CD4-positive, alpha-beta T cell treated with Interleukin-15 for 1 hour (primary cell): ENCODE measurements at places on chromosomes 5 and 9.
A peak's percentile ranks its signal among the peaks of the same experiment; 100 is the strongest.

DNA sequence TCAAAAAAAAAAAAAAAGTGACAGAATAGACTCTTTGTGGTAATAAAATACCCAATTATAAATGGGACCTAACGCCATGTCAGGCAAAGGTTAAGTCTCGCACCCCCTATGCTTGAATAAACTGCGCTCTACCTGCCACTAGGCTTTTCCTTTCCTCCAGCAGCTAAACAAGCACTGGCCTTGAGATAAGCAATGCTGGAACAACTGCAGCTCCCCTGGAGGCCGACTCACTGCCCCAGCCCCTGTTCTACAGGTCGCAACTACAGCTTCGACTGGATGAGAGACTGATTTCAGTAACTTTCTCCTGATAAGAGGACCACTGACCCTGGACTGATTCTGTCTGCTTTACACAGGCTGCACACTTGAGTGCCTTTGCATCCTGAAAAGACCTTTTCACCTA lies 210.2 kb downstream of the HSPA4 start:
- DNase-seq: no peak

DNA sequence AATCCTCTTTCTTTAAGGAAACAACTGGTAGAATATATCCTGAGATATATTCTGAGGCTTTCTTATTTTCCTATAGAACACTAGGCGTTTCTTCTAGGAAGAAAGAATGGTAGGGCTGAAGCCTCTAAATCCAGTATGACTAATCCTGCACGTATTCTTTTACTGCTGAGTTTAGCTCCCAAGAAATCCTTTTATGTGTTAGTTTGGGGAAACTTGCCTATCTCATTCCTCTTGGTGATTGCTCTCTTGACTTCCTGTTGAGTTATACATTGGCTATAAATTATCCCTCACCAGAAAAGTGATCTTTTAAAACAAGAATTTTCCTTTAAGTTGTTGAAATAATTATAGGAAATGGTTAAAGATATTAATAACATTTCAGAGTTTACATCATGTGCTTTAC lies 422.9 kb downstream of the TMEM161B start:
- DNase-seq: no peak

GRCh38 chr5:78964889-78965288 lies 20.2 kb downstream of the ARSB start:
- DNase-seq: no peak

GRCh38 chr5:137273511-137273910 lies 225.6 kb downstream of the SPOCK1 start:
- DNase-seq: no peak

- DNase-seq: no peak
Observed at GRCh38 chr9:96556701-96557461, 62.8 kb downstream of the CDC14B start.

GRCh38 chr5:175206669-175207068 lies 237.3 kb downstream of the DRD1 start:
- no peak for DNase-seq

DNA sequence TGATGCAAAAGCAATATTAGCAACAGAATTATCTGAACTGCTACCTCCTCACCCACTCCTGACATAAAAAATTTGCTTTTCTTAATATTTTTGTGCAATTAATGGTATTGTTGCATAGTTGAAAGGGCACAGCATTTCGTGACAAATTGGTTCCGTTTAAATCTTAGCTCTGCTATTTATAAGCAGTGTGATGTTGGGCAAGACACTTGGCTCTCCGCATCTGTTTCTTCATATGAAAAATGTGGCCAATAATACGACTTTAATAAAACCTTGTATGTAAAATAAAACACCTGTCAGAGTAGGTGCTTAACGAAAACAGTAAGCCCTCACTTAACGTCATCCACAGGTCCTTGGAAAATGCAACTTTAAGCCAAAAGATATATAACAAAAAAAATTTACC lies 4.2 kb downstream of the TMEM167A start:
- DNase-seq: no peak

DNA sequence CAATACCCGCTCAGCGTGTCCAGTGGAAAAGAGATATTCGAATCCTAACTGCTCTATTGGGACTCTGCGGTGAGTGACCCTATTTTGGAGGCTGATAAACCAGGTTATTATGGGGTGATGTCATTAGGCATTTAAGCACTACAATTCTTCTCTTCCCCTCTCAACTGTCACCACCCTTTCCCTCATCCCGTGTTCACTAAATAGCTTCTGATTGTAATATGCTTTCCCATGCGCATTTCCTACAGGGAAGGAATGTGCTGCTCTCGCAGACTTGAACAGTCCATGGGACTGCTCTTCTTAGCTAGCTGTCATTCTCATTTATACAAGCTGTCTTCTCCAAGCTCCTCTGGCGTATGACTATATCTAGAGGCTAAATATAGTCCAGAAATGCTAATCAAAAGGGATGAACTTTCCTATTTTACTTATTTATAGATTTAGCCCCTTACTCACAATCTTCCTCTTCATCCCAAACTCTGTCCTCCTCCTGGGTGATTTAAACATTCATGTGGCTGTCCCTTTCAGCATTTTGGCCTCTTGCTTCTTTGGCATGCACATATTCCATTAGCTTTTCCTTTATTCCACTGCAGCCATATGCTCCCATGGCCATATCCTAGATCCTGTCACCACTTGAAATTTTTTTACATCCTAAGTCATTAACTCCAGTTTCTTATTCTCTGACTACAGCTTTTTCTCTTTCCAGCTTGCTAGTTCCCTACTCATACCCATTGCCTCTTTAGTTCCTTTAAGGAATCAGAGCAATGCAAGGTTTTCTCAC lies 39.6 kb upstream of the CSNK1G3 start:
- no peak for DNase-seq

DNA sequence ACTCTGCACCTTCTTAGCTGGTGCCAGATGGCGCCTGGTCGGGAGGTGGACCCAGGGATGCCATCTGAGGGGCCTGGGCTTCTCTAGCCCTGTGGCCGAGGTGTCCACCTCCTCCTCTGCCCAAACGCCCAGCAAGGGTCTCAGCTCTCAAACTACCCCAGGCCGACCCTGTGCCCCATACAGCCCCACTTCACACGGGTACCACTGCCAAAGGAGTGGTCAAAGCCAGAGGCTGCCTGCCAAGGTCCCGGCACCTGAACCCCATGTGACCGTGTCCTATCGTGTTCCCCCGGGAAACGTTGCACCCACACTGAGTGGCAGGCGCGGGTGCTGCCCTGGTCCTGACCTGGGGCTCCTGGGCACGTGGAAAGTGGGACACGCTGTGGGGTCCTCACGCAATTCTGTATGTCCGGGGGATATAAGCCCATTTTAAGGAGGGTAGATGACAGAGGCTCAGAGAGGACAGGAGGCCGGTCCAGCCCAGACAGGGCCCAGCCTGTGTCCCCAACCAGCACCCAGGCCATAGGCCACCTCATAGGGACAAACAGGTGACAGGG lies 1.9 kb downstream of the ENTPD8 start:
- peak; percentile 13 for DNase-seq

DNA sequence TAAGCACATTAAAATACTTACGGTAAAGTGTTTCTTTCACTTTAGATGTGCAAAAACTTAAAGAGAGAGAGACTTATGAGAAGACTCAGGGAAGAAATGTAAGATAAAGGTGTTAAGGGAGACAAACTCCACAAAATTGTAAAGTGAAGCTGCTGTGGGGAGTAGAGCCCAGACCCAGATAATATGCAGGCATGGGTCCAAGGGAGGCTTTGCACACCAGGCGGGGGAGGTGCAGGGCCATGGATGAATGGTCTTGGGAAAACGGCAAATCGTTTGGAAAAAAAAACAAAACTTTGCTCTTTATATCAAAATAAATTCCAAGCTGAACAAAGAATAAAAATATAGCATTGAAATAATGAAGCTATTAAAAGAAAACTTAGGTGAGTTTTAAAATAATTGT lies 9.1 kb downstream of the SYK start:
- DNase-seq: no peak

GRCh38 chr5:116354699-116355098 lies 219.9 kb downstream of the SEMA6A start:
- DNase-seq: no peak

- DNase-seq: peak; percentile 60
Observed at GRCh38 chr5:150129813-150130492, 25.7 kb downstream of the PDGFRB start.

DNA sequence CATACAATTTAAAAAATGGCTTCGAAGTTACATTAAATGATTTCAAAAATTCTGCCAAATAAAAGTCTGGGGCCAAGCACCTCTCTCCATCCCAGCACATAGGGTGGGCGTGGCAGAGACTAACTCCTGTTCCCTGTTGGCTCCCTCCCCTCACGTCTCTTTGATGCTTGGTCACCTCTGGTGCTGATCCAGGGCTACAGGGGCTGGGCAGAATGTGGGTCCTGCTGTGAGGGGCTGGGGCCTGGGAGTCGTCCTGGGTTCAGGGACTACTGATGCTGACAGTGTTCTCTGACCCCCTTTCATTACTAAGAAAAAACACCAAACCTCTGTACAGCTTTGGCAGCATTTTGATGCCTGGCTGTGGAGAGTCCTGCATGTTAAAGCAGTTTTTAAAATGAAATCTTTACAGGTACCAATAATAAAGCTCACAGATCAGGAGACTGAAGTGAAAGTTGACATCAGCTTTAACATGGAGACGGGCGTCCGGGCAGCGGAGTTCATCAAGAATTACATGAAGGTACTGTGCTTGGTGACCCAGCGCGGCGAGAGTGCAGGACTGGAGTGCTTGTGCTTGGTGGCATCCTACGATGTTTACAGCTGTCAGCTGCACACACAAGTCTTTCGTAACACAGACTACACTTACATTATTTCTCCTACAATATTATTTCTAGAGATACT lies 29.0 kb downstream of the TENT4A start:
- DNase-seq: no peak

DNA sequence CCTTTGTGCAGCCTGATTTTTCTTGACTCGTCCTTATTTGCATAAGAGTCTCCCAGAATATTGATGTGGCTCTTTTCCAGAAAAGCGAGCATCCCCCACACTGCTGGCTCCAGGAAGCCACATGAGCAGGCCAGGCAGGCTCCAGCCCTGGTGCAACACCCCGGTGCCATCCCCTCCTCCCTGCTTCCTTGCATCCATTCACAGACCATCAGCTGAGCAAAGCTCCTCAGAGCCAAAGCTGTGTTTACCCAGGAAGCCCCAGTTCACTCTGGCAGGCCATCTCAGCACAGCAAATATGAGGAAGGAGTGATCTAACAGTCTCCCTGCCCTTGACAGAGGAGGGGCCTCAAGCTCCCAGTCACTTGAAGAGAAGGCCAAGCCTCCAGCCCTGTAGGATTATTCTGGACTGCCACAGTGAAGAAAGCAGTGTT lies 34.4 kb downstream of the INSYN2B start:
- DNase-seq: no peak

DNA sequence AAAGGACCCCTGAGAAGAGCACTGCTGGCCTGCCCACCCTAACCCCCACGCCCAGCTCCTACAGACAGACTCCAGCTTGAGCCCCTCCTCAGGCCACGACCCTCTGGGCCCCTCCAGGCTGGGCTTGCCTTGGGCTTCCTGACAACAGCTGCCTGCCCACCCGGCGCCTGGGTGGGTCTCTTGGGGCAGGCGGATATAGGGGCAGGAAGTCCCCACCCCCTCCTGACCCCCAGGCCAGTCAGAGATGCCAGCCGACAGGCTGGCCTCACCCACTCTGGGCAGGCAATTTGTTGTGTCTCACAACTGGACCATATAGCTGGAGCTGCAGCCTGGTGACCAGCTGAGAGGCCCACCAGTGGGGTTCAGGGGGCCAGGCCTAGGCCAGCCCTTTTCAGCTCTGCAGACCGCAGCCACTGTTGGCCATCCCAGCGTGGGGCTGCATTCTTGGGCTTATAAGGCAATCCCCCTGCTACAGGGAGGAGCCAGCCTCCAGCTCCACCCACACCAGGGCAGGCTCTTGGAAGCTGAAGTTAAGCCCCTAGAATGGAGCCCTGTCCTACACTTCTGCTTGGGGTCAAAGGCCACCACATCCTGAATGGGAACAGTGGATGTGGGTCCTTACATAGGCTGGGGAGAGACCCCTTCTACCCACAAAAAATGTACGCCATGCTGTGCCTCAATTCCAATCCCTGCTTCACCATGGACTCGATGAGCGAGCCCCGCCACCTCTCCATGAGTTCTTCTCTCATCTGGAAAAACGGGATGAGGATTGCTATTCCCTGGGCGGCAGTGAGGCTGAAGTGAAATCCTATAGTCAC lies 2.0 kb downstream of the PDLIM7 start:
- no peak for DNase-seq

DNA sequence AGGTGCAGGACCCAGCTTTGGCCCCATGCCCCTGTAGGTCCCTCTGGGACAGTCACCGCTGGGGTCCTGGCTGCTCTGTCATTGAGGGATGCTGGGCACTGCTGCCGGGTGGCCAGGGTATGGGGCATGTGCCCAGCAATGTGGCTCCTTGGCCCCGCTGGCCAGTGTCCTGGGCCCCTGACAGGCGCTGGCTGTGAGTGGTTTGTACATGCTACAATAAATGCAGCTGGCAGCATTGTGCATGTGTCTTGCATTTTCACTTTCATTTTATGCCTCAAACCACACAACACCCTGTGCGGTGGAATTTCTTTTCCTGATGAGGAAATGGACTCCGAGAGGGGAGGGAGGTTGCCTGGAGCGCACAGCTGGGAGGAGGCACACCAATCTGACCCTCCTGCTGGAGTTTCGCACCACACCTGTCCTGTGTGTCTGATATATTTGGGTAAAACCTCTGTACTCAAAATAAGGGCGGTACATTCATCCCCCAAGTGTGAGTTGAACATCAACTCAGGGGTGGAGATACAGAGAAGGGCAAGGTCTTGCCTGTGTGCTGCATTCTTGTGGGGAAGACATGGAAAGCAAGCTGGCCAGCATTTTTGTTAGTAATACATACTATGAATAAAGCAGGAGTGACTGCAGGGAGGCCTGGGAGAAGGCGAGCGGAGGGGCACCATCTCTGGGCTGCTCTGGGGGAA lies 11.7 kb downstream of the TSPAN17 start:
- DNase-seq: no peak

- no peak for DNase-seq
Observed at GRCh38 chr5:76811214-76811613, 7.6 kb upstream of the F2RL1 start.

- DNase-seq: no peak
Observed at GRCh38 chr9:70947086-70947485, 174.3 kb downstream of the TRPM3 start.

DNA sequence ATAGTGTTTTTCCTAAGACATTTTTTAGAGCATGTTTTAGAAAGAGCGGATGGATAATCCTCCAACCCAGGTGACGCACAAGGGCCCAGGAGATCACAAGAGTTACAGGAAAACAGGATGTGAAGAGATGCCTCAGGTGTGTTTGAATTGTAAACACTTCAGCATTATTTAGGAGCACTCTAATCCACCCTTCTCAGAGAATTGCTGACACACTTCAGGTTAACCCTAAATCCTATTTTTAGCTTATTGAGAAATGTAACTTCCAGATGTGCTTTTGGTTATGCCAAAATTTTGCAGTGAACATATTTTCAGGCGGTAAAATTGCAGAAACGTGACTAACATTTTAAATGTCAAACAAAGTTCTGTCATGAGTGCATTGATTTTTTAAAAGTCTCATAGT lies 755.4 kb upstream of the CTNND2 start:
- no peak for DNase-seq

- no peak for DNase-seq
Observed at GRCh38 chr5:33769196-33769595, 122.6 kb downstream of the ADAMTS12 start.

- DNase-seq: no peak
Observed at GRCh38 chr5:139386050-139386438, 2.9 kb upstream of the SLC23A1 start.

- DNase-seq: no peak
Observed at GRCh38 chr5:54930736-54931135, 54.7 kb downstream of the ESM1 start.
